ENCODE measurements at places on chromosomes 1 and 21. TPM values are rescaled to one million over a fixed set of nuclear protein-coding genes. Genes with fewer than 3 reads are reported as not detected.

IL20 gene
- total RNA-seq, result not detected

SLC30A2 gene
- total RNA-seq, result not detected

- peak; percentile 95 for DNase-seq
Measured at GRCh38 chr1:36088577-36089392, at the start of gene ADPRS. Gene ADPRS, plus strand, starts transcription at chr1:36088892. Its CDS starts 13 bp downstream, at chr1:36088905.

DNA sequence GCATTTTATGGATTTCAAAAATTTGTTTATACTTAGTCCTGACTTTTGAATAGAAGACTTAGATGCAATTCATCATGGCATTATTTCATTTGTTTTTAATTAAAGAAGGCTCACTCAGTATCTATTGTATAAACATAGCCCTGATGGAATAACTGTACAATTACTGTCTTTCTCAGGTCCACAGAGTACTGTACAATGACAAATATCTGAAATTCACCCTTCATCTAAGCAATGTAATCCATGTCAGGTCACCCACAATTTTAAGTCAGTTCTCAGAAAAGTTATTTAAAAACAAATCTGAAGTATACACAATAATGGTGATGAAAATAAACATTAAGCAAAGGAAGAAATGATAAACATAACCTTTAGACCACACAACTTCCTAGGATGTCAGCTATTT lies 311.9 kb downstream of the GRIK1 start:
- no peak for DNase-seq

DNA sequence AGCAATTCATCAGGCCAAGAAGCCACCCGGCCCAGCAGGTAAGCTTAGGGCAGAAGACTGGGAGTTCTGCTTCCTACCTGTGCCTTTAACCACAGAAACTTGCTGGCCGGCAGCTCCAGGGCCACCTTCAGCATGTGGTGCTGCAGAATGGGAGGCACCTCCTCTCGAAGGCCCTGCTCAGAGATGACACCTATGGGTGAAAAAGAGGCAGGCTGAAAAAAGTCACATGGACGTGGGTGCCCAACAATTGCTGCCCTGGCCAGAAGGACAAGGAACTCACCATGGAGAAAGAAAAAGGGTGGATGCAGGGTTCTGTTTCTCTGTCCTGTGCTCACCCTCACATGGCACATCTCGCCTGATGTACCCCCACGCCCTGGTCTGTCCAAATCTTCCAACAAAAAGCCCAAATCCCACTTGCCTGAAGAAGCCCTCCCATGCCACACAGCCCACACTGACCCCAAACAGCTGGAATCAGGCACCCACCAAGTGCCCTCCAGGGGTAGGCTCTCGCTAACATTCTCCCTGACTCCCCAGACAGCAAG lies 33.0 kb downstream of the URB1 start:
- peak; percentile 23 for DNase-seq

Measured in dermis blood vessel endothelial cell (primary cell).